Upper lobe of left lung (tissue), 6 donors: ENCODE measurements at places on chromosomes 2 and 18. TPM values are rescaled to one million over a fixed set of nuclear protein-coding genes. Genes with fewer than 3 reads are reported as not detected.

Gene KCNIP3
- 2.7 TPM for total RNA-seq

Gene TSPYL6
- total RNA-seq, result not detected

DNA sequence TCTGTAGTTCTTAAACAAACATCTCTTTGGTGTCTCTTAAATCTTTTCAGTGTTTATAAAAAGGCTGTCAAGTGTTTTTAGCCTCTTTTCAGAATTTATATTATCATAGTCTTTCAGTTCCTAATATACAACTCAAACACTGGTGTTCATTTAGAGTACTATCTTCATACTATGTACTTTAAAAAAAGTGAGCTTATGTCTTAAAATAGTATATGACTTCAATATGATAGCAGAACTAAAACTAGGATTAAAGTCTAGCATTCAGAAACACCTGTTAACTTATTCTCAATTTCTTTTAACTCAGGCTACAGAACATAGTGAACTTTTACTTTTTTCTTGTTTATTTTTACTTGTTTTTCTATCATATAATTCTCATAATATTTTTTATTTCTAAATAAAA is 14.7 kb upstream of the IKZF2 start:
- no peak for DNase-seq

DNA sequence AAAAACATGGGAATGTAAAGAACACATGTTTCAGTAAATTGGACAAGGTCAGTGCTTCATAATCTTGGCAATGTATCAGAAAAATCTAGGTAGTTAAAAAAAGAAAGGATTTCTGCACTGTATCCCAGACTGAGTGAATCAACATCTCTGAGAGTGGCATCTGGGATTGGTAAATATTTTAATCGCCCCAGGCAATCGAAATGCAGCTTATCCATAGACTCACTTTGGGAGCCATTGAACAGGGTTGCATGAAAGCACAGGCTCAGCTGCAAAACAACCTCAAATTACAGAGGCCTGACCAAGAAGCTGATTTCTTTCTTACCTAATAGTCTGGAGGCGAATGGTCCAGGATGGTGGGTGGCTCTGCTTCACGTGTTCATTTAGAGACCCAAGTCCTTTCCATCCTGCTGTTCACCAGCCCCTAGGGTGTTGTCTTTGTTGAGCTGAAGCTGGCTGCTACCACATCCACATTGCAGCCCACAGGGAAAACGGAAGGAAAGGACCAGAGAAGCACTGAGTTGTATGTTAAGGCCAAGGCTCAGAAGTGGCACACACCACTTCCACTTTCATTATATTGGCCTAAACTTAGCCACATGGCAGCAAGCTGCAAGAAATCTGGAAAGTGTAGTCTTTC is 59.0 kb downstream of the MOGAT1 start:
- DNase-seq, result no peak

Gene TSGA10
- 3.9 TPM for total RNA-seq

- DNase-seq, result no peak
Measured at GRCh38 chr2:191155608-191156071, 4.8 kb upstream of the STAT4 start.

- DNase-seq, result no peak
Measured at GRCh38 chr18:57475408-57475807, 40.2 kb downstream of the ONECUT2 start.

Gene GNLY
- 12.2 TPM for total RNA-seq

- DNase-seq, result no peak
Measured at GRCh38 chr18:59148192-59148591, 8.5 kb downstream of the SEC11C start.

Gene DPP10
- total RNA-seq, result 0.94 TPM

Gene CCDC68
- 37.7 TPM for total RNA-seq
